ENCODE measurements at places on chromosomes 3 and 15. TPM values are rescaled to one million over a fixed set of nuclear protein-coding genes. Genes with fewer than 3 reads are reported as not detected.

The GABRB3 gene
- 70.3 TPM for total RNA-seq

The NEK10 gene
- total RNA-seq = 3.4 TPM

The GOLGA6A gene
- total RNA-seq = 2.2 TPM

The STAB1 gene
- total RNA-seq = 0.44 TPM

The PRR20G gene
- not detected for total RNA-seq

The SERINC4 gene
- 0.88 TPM for total RNA-seq

The PPP1R14D gene
- not detected for total RNA-seq

The CCR1 gene
- total RNA-seq = 0.10 TPM

The DUOXA1 gene
- total RNA-seq = 0.36 TPM

The KAT2B gene
- total RNA-seq = 24.6 TPM

The THUMPD3 gene
- 47.1 TPM for total RNA-seq

The DUT gene
- 40.4 TPM for total RNA-seq

The ANKRD34C gene
- not detected for total RNA-seq

The EXD1 gene
- 0.22 TPM for total RNA-seq

DNA sequence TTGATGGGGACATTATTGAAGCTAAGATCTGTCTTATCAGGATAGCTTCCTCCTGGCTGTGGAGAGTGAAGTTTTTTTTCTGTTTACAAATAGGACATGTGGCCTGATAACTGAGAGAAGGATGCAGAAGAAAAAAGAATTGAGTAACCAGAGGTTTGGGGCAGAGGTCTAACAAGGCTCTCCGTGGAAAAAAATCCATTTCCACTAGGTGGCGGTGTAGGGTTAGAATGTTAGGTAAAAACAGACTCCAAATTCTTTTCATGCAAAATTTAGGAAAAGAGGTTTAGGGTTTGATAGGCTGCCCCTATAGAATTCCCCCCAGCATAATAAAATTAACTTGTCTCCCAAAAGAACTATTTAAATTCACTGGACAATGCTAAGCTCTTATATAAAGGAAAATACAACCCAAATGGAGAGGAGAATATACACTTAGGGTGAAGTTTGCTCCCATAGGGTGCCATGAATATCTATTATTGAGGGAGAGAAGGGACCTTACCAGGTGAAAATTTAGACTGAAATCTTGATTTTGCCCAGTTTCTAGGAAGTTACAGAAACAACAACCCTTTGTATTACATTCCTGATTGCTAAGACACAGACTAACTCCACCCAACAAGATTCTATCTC, 1560.4 kb downstream of the OTOL1 start:
- ATAC-seq = peak; percentile 41

- no peak for ATAC-seq
Measured at GRCh38 chr3:175941352-175941751, 1082.2 kb downstream of the NAALADL2 start.

- ATAC-seq = no peak
Measured at GRCh38 chr3:59540696-59541095, 490.9 kb upstream of the CFAP20DC start.

GRCh38 chr3:191119415-191120295, 79.4 kb upstream of the OSTN start:
- no peak for ATAC-seq

- ATAC-seq = no peak
Measured at GRCh38 chr3:102124282-102124681, 275.0 kb downstream of the NFKBIZ start.

DNA sequence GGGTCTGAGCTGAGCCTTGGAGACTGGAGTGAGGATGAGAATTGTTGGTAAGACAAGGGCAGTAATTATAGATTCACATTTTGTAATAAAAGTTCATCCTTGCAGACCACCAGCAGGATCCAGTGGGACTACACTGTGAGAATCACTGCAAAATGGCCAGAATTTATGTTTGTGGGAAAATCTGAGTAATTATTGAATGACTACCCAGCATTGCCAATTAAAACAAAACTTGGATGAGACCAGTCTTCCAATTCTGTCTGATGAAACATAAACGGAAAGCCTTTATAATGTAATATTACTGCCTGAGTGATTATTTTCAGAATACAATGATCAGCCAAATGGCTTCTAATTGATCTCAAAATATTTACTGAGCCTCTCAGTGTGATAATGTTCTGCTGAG, 323.3 kb upstream of the C2CD4B start:
- ATAC-seq = no peak

DNA sequence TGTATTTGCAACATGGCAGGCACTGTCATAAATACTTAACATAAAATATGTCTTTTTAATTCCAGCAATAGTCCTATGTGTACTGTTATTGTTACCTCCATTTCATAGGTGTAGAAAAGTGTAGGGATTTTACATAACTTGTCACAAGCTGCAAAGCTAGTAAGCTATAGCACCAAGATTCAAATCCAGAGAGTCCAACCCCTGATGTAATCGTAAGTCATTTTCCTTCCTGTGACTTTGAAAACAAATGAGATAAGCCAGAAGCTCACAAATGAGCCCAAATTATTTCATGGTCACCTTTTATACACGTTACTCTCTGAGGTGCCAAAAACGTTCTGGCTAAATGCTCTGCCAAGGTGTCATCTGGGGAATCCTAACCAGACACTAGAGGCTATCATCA, 23.8 kb downstream of the TNIK start:
- ATAC-seq = no peak

DNA sequence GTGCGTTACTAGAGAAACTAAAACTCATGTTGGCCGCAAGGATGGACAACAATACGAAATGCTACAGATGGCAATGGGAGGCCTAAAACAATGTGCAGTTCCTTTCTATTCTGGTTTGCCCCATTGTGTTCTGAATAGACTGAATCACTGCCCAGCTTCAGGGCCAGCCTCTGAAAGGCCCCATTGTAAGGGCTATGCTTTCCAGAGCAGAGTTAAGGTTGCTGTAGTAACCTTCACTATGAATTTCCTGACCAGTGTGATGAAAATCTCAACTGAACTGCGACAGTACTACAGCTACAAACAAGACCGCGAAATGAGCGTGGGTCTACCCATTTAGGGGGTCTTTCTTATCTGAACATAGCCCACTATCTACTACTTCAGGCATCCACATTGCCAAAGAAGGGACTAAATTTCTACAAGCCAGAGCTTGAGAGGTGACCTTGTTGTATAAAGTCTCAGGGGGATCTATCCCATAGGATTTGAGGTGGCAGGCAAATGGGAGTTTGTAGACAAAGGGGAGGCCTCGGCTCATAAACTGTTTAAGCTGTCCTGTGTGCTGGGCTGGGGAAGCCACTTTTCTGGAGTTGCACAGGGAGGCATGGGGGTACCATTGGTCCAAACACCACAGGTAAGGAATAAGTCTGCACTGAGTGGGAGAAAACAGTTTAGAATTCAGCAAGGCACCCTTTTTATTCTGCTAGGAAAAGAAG, 80.1 kb downstream of the MYO1E start:
- peak; percentile 98 for ATAC-seq

DNA sequence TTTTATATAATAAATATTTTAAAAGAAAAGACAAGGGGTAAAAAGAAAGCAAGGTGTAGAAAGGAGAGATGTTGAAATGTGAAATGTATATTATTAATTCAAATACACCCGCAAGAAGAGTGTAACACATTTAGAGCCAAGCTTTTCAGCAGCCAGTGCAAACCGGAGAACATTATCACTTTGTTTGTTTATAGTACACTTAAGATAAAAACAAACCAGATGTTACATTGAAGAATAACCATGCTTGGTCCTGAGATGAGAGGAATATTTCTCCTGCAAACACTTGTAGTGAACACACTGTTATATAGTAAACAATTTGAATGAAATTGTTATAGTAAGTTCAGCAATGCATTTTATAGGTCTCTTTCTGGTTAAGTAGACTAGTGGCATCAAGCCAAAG, 1441.5 kb downstream of the OTOL1 start:
- ATAC-seq = no peak

DNA sequence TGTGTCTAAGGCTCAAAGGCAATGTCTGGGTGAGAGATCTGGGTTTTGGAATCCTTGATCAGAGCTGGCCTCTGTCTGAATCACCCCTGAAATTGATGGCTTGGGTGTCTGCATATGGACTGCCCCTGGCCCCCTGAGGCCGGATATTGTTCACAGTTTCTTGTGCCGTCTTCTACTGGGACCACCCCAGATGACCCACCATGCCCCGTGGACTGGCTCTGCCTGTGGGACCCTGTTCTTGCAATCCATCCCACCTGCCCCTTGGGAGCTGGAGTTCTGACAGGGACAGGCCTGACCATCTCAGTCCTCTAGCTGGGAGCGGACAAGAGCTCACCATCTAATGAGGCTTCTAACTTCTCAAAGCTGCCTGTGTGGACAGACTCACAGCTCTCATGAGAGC, 119.9 kb downstream of the FAM43A start:
- no peak for ATAC-seq

GRCh38 chr15:100103828-100104227, 237.9 kb downstream of the ADAMTS17 start:
- no peak for ATAC-seq

GRCh38 chr3:66816090-66816761, 181.9 kb upstream of the KBTBD8 start:
- peak; percentile 53 for ATAC-seq

DNA sequence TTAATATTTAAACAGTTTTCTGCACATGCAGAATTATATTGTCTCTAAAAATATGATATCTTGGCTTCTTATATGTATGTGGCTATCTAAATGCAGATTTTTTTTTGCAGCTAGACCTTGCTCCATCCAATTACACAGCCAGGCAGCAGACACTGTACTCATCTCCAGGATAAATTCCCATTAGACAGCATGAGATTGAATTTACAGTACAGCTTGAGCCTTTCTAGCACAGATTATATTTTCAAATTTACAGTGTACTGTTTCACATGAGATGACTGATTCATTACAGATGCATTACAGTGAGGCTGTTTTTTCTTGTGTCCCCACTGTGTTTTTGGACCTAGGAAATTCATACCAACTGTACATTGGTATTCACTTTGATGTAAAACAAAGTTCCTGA, 134.9 kb downstream of the OTOL1 start:
- no peak for ATAC-seq

- ATAC-seq = no peak
Measured at GRCh38 chr3:3085782-3086181, 24.4 kb downstream of the IL5RA start.

GRCh38 chr3:63951492-63952247, 39.5 kb upstream of the SCAANT1 start:
- no peak for ATAC-seq

DNA sequence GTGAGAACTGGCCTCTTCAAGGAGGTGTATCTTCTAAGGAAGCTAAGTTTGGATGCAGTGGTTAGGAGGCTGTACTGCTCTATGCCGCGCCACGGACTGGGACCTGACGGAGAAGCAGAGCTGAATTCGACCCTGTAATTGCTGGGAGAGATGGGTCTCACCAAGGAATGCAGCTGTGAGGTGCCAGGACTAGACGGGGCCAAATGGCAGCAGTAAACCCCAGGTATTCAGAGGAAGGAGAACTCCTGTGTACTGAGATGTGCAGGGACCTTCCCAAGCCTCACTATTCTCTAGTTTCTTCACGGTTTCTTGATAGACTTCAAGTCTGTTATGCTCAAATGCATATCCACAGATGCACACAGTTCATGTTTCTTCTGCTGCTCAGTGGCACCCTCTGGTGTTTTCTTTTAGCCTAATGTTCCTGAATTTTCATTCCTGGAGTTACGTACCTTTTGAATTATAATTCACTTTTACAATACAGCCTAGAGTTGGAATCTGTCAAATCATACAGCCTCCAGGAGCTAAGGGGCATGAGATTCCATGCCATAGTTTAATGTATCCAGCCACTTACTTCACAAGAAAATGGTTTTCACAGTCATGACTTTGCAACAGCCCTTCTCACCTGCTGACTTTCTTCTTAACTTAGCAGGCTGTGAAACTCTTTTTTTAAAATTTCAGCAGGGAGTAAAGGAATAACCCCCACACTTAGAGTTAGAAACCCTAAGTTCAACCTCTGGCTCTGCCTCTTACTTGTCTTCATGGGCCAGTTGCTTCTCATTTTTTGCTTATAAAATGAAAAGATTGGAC, 61.8 kb downstream of the GLDN start:
- ATAC-seq = peak; percentile 45

DNA sequence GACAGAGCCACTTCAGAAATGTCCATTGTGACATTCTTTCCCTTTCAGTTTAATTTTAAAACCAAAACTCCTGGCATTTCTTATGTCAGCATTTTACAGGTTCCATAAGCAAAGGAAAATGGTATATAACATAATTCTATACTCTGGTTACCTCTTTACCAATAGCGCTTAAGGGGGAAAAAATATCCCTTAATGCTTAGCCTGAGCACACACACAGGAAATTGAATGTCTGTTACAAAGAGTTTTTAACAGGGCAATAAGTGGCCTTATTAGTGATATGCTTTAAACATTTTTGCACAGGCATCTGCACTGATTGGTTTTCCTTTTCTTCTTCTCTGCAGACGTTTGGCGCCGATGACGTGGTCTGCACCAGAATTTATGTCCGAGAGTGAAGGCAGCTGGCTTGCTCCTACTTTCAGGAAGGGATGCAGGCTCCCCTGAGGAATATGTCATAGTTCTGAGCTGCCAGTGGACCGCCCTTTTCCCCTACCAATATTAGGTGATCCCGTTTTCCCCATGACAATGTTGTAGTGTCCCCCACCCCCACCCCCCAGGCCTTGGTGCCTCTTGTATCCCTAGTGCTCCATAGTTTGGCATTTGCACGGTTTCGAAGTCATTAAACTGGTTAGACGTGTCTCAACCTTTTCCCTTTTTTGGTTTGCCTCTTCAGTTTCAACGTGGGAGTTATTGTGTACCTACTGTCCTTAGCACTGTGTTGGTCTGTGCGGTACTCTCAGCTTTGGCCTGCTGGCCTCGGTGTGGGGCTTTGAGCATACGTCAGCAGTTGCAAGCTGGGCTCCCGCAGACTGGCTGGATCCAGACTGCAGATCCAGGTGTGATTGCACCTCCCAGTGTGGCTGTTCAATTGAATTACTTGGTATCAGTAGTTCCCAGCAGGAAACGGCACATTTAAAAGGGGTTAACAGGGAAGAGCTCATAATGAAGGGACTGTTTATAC, 7.7 kb downstream of the CRABP1 start:
- no peak for ATAC-seq

- no peak for ATAC-seq
Measured at GRCh38 chr3:156300929-156301840, 180.8 kb downstream of the KCNAB1 start.

GRCh38 chr15:72082176-72082575, 35.8 kb downstream of the MYO9A start:
- no peak for ATAC-seq

GRCh38 chr15:88699861-88700260, 61.0 kb downstream of the ISG20 start:
- ATAC-seq = no peak

DNA sequence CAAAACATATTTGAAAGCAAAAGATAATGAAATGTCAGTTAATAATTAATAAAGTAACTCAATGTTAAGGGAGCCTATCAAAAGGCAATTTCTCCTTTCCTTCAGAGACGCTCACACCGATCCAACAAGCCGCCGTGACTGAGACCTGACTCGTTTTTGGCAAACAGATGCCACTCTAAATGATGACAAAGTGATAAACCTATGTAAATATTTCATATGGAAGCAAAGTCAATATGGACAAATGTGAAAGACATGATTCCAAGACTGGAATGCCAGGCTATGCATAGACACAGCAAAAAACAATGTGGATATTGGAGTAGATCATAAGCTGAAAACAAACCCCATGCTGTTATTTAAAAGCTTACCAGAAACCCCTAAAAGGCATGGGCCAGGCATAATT, 137.2 kb upstream of the SUCLG2 start:
- no peak for ATAC-seq

- peak; percentile 85 for ATAC-seq
Measured at GRCh38 chr3:55579496-55579895, 92.4 kb upstream of the WNT5A start.

Measured in motor neuron (in vitro differentiated cells).